ENCODE measurements at places on chromosomes 1 and 21.

DNA sequence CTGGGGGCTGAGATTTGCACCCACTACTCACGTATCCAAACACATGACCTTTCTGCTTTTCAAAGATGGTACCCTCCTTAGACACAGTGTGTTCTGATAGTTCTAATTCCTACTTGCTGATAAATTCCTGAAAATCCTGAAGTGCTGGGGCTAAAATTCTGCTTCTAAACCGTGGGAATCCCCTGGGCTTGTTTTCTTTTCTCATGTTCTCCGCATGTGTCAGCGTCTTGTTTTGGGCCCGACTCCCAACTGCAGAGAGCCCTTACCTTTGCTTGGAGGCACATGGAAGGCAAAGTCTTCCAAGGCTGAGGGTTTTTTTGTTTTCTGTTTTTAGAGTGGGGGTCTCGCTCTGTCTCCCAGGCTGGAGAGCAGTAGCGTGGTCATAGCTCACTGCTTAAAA is 27.2 kb downstream of the PSMG1 start:
- no peak for DNase-seq

GRCh38 chr1:46522184-46522968 is 29.1 kb downstream of the KNCN start:
- DNase-seq: peak; percentile 5

GRCh38 chr1:156664046-156664766 is 13.0 kb downstream of the NES start:
- DNase-seq: no peak

DNA sequence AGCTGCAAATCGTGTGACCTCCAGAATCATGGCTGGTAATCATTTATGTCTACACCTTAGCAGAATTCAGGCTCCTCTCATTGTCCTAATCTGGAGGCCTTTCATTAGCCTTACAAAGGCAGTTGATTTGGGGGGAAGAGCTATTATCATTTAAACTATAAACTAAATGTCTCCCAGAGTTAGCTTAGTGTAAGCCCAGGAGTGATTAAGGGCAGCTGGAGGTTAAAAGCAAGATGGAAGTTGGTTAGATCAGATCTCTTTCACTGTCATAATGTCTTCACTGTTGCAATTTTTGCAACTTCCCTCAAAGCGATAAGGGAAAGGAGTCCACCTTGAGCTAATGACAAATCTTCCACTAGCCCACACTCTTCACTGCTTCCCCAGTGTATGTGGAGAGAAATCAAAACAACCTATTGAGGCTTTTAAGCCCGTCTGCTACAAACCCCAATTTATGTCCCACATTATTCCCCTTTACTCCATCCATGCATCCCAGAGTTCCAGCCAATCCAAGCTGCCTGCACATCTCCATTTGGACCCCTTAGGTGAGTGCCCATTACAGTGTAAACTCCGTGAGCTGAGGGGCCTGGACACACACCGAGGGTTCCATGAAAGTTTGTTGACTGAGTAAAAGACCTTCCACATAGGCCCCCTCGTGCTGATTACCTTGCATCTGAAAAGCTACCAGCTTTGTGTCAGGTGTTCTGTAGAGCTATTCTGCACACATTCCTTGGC is 61.5 kb upstream of the KLHDC7A start:
- DNase-seq: no peak

Data from activated CD4-positive, alpha-beta T cell treated with anti-CD3 and anti-CD28 coated beads, Interleukin-2, amount 50 U/mL, for 24 hours (primary cell).